ENCODE measurements at places on chromosomes 5 and 9.

- DNase-seq, result no peak
These were observed 126.7 kb downstream of the SLC25A46 start for GRCh38 chr5:110865400-110866094.

DNA sequence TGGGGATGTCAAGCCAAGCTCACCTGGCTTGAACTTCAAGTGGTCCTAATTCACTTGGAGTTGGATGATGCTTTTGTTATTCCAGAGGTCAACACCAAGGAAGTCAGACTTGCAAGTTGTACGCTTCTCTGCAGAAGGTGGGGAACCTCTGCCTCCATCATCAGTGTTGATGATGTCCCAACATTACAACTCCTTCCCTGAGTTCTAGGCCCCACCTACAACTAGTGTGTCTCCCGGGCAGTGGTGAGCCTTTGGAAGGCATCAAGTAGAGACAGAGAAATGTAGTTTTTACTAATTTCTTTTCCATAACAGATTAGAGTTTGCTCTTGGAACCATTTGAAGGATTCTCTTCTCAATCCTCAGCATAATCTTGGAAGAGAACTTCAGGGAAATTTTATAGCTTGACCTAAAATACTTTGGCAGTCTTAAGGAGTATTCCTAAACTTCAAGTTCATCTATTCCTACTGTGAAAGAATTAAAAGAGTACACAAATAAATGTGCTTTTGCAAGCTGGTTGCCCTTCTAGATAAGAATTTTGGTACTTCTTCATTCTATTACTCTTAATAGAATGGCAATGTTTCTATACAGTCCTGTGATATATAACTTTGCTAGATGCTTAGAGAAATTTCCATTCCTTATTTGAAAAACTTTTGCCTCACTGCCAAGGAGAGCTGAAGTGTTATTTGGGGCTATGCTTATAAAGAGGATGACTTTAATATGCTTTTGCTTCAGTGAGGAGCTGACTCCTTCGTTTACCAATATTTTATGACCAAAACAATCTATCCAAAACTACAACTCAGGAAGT, 12.0 kb downstream of the MAMDC2 start:
- DNase-seq, result no peak

GRCh38 chr9:87556821-87557220, 59.2 kb downstream of the DAPK1 start:
- DNase-seq, result no peak

DNA sequence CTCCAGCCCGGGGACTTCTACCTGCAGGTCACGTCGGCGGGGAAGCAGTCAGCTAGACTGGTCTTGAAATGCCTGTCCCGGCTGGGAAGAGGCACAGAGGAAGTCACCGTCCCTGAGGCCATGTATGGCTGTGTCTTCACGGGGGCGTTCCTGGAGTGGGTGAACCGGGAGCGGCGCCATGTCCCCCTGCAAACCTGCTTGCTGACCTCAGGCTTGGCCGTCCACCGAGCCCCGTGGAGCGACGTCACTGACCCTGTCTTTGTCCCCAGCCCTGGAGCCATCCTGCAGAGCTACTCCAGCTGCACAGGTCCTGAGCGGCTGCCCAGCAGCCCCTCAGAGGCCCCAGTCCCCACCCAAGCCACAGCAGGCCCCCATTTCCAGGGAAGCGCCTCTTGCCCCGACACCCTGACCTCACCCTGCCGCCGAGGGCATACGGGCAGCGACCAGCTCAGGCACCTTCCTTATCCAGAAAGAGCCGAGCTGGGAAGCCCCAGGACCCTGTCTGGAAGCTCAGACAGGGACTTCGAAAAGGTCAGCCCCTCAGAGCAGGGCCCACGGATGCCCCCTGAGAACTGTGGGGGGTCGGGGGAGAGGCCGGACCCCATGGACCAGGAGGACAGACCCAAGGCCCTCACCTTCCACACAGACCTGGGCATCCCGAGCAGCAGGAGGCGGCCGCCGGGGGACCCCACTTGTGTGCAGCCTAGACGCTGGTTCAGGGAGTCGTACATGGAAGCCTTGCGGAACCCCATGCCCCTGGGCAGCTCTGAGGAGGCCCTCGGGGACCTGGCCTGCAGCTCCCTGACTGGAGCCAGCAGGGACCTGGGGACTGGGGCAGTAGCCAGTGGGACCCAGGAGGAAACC, 47.8 kb downstream of the PLEKHG4B start:
- no peak for DNase-seq

DNA sequence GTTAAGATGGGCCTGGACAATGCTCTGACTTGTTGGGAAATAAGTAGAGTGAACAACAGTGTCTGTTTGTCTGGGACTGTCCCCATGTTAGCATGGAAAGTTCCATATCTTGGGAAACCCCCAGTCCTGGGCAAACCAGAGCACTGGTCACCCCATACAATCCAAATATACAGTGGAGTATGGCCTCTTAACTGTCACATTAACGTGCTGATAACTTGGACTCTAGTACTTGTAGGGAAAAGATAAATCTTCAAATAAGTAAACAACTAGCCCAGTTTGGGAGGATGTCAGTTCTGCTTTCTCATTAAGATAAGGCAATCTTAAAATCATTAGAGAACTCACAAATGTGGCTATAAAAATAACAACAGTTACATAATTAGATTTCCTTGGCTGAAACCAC, 47.6 kb upstream of the JAK2 start:
- no peak for DNase-seq

- no peak for DNase-seq
These were observed 6.2 kb downstream of the RBM22 start for GRCh38 chr5:150694612-150695011.

- no peak for DNase-seq
These were observed 336.0 kb downstream of the PDE4D start for GRCh38 chr5:59557572-59557971.

- DNase-seq, result no peak
These were observed 54.5 kb downstream of the AK8 start for GRCh38 chr9:132823370-132824145.

- no peak for DNase-seq
These were observed 3.7 kb downstream of the HNRNPH1 start for GRCh38 chr5:179619776-179620175.

DNA sequence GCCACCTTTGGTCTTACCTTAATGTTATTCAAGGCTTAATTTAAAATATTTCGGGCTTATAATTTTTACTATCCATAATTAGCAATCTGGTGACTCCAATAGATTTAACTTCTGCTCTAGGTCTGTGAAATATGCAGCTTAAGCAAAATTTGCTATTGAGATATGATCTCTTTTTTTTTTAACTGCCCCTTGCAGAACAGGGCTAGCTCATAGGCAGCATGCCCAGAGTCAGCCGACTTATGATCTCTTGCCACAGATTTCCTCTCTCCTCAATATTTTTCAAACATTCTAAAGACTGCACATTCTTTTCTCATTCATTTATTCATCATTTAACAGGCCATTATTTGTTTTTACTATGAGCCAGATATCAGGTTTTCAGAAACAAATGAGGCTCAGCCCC, 4.5 kb downstream of the TTC23L start:
- no peak for DNase-seq

GRCh38 chr5:54173251-54173650, 137.1 kb downstream of the ARL15 start:
- no peak for DNase-seq

DNA sequence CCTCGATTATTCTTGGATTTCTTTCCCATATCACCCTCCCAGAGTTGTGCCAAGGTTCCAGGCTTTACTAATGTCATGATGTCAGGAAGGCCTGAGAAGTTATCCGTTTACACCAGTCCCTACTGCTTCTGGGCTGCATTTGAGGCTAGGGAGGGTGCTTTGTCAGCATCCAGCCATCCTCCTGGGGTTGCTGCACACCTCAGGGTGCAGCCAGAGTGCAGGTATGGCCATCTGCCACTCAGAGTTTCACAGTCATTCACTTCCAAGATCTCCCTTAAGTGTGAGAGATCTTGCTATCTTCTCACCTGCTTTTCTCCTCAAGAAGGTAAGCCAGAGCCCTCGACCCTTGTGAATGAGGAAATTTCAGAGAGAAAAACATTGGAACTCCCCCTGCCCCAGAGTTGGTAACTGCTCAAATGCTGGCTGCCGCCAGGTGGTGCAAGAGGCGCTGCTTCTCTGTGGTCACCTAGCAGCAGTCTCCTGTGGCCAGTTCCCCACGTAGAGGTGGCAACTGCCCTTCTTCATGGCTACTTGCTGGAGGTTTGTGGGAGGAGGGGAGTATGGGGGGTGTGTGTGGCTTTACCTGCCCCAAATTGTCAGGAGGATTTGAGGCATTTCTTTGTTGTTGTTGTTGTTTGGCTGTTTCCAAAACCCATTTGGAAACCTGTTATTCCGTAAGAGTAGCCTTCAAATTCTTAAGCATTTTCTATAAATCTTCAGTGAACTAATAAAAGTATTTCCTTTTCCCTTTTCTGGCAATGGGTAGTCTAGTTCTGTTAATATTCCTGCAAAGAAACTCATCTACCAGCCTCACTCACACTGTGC, 259.6 kb upstream of the DMRT1 start:
- DNase-seq, result no peak

DNA sequence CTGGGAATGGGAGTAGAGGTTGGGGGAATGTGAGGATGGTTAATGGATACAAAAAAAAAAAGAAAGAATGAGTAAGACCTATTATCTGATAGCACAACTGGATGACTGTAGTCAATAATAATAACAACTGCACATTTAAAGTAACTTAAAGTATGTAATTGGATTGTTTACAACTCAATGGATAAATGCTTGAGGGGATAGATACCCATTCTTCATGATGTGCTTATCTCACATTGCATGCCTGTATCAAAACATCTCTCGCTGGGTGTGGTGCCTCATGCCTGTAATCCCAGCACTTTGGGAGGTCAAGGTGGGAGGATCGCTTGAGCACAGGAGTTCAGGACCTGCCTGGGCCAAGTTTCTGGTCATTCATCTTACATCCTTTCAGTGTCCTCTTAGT, 34.6 kb downstream of the MCCC2 start:
- DNase-seq, result no peak

DNA sequence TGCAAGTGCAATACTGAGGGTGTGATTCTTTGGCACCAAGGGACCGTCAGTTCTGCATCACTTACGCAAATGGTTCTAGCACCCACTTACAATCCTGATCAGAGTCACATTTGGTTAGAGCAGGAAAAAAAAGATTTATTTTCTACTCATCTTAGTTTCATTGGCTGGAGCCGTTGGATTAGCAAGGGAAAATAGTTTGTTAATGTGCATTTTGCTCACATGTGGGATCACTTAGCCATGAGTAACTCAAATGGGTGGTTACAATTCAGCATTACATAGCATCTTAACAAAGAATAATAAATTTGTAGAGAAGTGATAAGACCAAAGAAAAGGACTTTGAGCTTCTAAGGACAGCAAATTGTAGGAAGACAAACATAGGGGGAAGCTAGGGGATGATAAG, 216.9 kb downstream of the AUH start:
- no peak for DNase-seq

- DNase-seq, result no peak
These were observed 20.1 kb downstream of the TTC1 start for GRCh38 chr5:160029004-160029403.

GRCh38 chr5:142780871-142781270, 10.7 kb downstream of the ARHGAP26 start:
- DNase-seq, result no peak
